Type B pancreatic cell (in vitro differentiated cells): ENCODE measurements at places on chromosomes 2 and 18. TPM values are rescaled to one million over a fixed set of nuclear protein-coding genes. Genes with fewer than 3 reads are reported as not detected.
A peak's percentile ranks its signal among the peaks of the same experiment; 100 is the strongest.

The CD8A gene
- 0.17 and 0.34 TPM in 2 replicates for total RNA-seq

The REG3A gene
- 0.95 and 4.0 TPM in 2 replicates for total RNA-seq

The SEPTIN10 gene
- total RNA-seq: 40.9 and 76.7 TPM in 2 replicates

- no peak for DNase-seq
- no peak overlapping the region for H3K27ac ChIP-seq
- no peaks in the 10 kb centered on the region for H3K27me3 ChIP-seq
- H3K4me3 ChIP-seq: no peak overlapping the region
Measured at GRCh38 chr2:35526741-35527140, 828.8 kb upstream of the CRIM1 start.

GRCh38 chr2:45483997-45484396, 127.1 kb downstream of the SRBD1 start:
- H3K27ac ChIP-seq: no peak overlapping the region
- no peaks in the 10 kb centered on the region for H3K4me1 ChIP-seq
- no peak for DNase-seq
- H3K27me3 ChIP-seq: no peaks in the 10 kb centered on the region

- H3K4me1 ChIP-seq: peaks cover 26% of the 10 kb centered on the region
- H3K36me3 ChIP-seq: no peaks in the 10 kb centered on the region
- no peak overlapping the region for H3K27ac ChIP-seq
- no peak overlapping the region for H3K4me3 ChIP-seq
Measured at GRCh38 chr18:70417847-70418246, 129.0 kb downstream of the SOCS6 start.

- no peaks in the 10 kb centered on the region for H3K27me3 ChIP-seq
- H3K4me1 ChIP-seq: peaks cover 37% of the 10 kb centered on the region
- H3K4me3 ChIP-seq: peak overlapping the region; percentile 72
- peak overlapping the region; percentile 65 for H3K27ac ChIP-seq
- DNase-seq: no peak
- H3K36me3 ChIP-seq: peaks cover 14% of the 10 kb centered on the region
Measured at GRCh38 chr18:63161032-63161760, 158.4 kb downstream of the BCL2 start.

DNA sequence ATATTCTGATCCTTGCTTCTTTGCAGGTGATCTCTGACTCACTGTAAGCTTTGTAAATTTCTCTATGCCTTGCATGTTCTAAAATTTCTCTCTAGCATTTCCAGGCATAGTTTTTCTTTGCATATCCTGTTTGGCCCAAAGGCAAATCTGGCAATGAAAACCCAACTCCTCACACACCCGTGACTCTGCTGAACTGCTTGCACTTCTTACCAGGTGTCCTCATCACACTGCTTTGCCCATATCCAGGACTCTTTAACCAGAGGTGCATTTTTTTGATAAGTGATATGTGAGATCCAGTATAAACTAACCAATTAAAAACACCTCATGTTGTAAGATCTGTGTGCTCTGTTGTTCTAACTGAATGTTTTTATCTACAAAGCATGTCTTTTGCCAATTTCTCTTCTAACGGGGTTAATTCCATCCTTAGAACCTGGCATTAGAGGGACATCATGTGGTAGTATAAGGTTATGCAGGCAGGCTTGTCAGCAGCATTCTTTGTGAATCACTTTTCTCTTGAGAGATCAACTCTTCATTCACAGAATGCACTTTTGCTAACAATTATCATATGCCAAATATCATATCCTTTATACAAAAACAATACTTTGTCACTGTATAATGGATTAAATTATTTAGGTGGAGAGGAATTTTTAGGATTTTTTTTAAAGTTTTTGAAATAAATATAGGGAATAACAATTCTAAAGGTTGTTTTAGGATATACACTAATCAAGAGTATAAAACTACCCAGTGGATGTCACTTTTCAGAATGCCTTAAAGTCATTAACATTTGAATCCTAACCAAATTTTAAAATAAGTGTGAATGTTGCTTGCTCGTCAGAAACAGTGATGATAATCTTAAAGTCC, 20.8 kb upstream of the TMX3 start:
- H3K4me3 ChIP-seq: no peak overlapping the region
- DNase-seq: no peak
- peaks cover 17% of the 10 kb centered on the region for H3K27me3 ChIP-seq
- H3K4me1 ChIP-seq: peaks cover 5% of the 10 kb centered on the region

DNA sequence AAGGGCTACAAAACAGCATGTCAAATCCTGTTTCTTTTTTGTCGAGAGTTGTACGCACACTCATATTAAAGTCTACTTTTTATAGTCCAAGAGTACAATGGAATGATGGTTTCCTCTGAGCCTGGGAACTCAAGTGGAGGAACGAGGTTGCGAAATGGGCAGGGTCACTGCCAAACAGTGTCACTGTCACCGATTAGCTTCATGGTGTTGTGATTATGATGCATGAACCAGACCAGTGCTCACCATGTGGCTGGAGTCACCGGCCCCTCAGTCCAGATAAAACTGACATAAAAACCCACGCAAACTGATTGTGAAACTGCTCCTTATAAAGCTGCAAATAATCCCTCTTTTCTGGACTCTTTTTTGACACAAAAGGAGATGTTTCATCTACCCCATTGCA, 122.0 kb downstream of the COPS8 start:
- peak overlapping the region; percentile 5 for H3K4me3 ChIP-seq
- peaks cover 44% of the 10 kb centered on the region for H3K4me1 ChIP-seq
- no peak for DNase-seq
- peaks cover 7% of the 10 kb centered on the region for H3K27me3 ChIP-seq

- peaks cover 23% of the 10 kb centered on the region for H3K27me3 ChIP-seq
- H3K4me3 ChIP-seq: no peak overlapping the region
- no peaks in the 10 kb centered on the region for H3K36me3 ChIP-seq
- H3K4me1 ChIP-seq: peaks cover 8% of the 10 kb centered on the region
- peak overlapping the region; percentile 67 for H3K27ac ChIP-seq
Measured at GRCh38 chr2:240157147-240157470, 16.7 kb upstream of the OTOS start.

GRCh38 chr2:72994282-72994990, 77.1 kb downstream of the SFXN5 start:
- peak overlapping the region; percentile 46 for H3K27ac ChIP-seq
- H3K4me3 ChIP-seq: no peak overlapping the region
- H3K36me3 ChIP-seq: peaks cover 7% of the 10 kb centered on the region
- peak; percentile 62 for DNase-seq

DNA sequence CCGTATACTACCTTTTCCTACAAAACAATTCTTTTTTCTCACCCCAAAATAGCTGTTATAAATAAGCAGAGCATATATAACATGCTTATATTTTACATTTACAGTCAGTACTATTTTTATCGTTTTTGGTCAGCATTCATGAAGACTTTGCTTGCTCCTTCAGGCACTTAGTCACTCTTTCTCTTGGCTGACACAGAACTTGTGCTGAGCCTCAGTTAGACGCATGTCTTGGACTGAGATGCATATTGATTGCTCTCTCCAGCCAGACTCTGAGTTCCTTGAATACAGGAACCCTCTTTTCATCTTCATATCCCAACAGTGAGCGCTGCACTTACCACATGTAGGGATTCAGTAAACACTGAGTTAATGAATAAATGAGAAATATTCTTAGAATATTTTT, 158.3 kb downstream of the RTN4 start:
- DNase-seq: no peak
- H3K27ac ChIP-seq: no peak overlapping the region
- no peaks in the 10 kb centered on the region for H3K36me3 ChIP-seq
- peaks cover 3% of the 10 kb centered on the region for H3K27me3 ChIP-seq
